ENCODE measurements at places on chromosomes 3 and 15.

DNA sequence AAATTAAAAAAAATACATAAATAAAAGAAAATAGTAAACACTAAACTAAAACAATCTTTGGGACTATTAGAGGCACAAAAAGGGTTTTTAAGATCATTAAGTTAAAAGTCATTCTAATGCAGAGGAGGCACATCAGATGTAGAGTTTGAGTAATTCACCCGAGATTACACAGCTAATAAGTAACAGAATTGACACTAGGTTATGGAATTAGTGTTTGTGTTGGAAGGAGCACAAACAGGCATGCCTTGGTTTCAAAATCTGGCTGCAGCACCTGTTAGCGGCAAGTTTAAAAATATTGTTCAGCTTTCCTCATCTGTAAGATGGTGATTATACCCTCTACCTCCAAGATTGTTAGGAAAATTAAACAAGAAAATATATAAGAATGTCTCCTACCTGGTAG is 39.0 kb downstream of the RASA2 start:
- DNase-seq: no peak

- no peak for DNase-seq
Measured at GRCh38 chr15:43256341-43256740, 10.4 kb downstream of the TGM5 start.

DNA sequence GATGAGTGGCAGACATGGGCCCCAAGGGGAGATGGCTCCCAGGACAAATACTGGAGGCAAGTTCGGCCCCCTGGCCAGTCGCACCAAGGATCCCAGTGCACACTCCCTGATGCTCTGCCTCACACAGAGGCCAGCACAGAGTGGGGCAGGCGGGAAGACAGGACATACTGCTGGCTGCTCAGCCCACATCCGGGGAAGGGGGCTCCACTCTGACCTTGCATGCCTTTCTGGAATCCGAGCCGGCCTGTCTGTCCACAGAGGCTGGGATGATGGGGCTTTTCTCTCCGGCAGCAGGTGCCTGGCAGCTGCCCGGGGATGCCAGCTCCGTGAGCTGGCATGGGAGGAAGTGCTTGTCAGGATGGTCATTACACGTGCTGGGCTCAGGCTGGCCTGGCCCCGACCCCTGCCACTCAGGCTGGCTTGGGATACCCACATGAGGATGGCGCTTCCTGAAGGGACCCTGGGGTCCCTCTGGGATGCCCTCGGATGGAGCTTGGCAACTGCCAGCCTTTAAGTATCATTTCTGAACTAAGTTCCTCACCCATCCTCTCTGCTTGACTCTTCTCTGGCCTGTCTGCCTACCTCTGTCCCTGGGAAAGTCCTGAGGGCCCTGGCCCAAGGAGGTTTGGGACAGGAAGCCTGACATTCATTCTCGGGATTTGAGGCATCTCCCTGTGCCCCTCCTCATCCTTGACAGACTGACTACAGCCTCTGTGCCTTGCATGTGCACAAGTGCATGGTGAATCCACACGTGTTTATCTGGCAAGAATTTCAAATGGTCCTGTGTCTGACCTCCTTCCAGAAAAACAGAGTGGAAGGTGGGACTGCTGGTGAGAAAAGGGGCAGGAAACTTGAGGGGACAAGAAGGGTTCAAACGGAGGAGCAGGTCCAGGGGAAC is 46.5 kb downstream of the EXOG start:
- no peak for DNase-seq

DNA sequence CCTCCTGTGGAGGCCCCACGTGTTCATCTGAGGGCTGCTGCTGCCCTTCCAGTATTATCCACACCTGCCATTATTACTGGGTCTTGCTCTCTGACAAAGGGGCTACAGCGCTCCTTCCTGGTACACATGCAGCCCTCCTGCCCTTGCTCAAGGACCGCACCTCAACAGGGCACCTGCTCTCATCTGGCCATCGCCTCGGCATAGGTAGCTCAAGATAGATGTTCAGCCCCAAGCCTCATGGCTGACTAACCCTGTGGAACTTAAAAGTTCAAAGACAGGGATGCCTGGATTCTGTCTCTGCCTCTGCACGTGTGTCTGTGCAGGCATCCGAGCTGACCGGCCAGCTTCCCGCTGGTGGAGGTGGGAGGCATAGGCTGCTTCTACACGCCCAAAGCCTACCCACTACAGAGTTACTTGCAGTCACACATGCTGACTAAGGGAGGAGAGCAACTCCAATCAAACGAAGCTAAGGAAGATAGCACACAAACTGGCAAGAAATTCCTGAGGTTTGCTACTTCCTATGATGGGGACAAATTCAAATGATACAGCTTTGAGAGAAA is 152.5 kb upstream of the ATP10A start:
- no peak for DNase-seq

- DNase-seq: no peak
Measured at GRCh38 chr3:105800320-105800719, 68.5 kb downstream of the CBLB start.

GRCh38 chr3:11411956-11412355 is 139.8 kb downstream of the ATG7 start:
- DNase-seq: no peak

GRCh38 chr15:63611177-63611576 is 14.0 kb downstream of the FBXL22 start:
- no peak for DNase-seq

GRCh38 chr3:194671511-194671899 is 486 bp downstream of the LSG1 start:
- peak; percentile 32 for DNase-seq
